ENCODE measurements at places on chromosomes 4 and X.
A peak's percentile ranks its signal among the peaks of the same experiment; 100 is the strongest.

DNA sequence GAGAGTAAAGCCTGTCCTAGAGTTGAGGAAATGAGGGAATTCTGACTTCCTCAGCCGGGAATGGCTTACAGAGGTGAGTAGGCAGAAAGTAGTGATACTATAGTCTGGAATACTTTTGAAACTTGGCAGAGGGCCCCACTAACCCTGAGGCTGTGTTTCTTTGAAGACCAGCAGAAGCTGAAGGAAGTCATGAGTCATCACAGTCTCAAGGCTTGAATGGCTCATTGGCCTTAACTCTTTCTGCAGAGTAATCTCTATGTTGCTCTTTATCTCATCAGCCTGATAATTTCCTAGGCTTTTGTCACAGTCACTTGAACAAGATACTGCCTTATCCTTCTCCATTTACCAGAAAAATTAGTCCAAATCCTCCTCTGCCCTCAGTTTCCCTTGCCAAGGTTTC, 80.8 kb downstream of the ANKRD50 start:
- DNase-seq, result peak; percentile 36

- no peak for DNase-seq
Measured at GRCh38 chr4:119040261-119040660, 95.4 kb upstream of the MYOZ2 start.

DNA sequence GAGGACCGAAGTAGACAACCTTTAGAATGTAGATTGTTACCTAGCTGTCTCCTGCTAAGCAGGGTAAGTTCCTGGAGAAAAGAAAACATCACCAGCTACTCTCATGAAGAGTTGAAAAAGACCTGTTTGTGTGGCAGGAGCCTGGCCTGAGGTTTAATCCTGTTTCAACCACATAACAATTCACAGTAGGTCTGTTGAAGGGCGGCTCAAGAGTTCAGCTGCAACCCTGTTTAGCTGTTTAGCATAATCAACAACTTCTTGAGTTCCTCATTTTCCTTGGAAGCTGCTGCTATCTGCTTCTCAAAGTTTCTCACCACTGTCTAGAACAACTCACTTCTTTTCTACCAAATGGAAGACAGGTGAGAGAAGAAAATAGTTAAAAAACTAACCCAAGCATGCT, 170.4 kb upstream of the TET2 start:
- DNase-seq, result no peak

- no peak for DNase-seq
Measured at GRCh38 chr4:111836601-111837000, 308.7 kb upstream of the FAM241A start.

GRCh38 chrX:137118136-137118535, 84.3 kb upstream of the GPR101 start:
- DNase-seq, result no peak
